Stimulated activated CD4-positive, alpha-beta T cell treated with anti-CD3 and anti-CD28 coated beads, Interleukin-4, amount 100 ng/mL, for 1 hour (primary cell): ENCODE measurements at places on chromosomes 16 and 17.

DNA sequence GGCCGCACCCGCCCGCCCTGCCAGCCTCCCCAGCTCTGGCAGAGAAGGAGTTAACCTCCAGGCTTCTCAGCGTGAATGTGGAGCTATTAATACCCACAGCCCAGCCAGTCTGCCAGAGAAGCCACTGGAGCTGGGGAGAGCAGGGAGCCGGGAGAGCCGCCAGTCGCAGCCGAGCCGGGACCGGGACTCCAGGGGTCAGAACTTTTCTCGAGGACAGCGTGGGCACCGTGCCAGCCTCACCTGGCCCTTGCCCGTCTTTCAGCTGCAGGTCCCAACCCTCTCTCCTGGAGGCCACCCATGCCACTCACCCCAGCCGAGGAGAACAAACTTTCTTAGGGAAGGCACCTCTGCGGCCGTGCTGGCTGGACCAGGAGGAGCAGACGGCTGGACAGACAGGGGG lies 33.8 kb upstream of the SBK1 start:
- DNase-seq = no peak

GRCh38 chr16:78505036-78505435 lies 405.6 kb downstream of the WWOX start:
- DNase-seq = no peak

DNA sequence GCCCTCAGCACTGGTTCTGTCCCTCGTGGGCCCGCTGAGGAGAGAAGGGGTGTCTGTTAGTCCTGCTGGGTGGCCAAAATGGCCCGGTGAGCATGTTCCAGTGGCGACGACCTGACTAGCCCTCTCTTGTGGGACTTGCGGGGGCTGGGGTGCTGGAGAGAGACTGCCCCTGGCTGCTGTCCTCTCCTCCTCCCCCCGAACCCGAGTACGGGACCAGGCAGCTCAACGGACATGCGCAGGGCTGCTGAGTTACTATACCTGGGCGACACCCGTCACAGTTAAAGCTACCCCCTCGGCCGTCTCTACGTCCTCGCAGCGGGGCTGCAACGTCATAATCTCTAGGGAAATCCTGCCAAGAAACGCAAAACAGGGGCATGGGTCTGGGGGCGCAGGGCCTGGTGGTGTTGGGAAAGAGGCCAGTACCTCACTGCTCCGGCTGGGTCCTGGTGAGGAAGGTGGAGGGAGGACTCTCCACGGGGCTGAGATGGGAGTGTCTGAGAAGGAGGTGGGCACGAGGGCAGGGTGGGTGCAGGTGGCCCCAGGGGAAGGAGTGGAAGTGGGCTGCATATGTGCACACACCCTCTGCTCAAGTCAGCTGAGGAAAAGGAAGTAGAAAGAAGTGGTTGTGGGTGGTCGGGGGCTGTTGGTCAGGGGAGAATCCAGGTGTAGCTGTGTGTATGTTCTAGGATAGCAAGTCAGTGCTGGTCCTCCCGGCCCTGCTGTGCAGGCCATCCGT lies 13.4 kb downstream of the FLOT2 start:
- no peak for DNase-seq

GRCh38 chr16:15461376-15461775 lies 27.0 kb downstream of the BMERB1 start:
- no peak for DNase-seq

DNA sequence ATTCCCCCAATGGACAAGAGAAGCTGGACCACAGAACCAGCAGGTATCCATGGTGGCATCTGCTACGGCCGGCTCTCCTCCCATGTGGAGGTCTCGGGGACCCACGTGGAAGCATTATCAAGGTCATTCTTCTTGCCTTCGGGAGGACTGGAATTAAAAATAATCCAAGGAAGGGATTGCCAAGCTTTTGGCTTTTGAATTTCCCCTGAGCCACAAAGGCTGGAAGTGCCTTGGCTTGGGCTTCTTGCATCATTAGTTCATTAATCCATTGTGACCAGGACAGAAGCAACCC lies 16.1 kb downstream of the NAGPA start:
- no peak for DNase-seq

GRCh38 chr17:4636474-4637100 lies 4.9 kb downstream of the ALOX15 start:
- DNase-seq = no peak
